HAP-1 (cell line): ENCODE measurements at places on chromosomes 3 and 15.

DNA sequence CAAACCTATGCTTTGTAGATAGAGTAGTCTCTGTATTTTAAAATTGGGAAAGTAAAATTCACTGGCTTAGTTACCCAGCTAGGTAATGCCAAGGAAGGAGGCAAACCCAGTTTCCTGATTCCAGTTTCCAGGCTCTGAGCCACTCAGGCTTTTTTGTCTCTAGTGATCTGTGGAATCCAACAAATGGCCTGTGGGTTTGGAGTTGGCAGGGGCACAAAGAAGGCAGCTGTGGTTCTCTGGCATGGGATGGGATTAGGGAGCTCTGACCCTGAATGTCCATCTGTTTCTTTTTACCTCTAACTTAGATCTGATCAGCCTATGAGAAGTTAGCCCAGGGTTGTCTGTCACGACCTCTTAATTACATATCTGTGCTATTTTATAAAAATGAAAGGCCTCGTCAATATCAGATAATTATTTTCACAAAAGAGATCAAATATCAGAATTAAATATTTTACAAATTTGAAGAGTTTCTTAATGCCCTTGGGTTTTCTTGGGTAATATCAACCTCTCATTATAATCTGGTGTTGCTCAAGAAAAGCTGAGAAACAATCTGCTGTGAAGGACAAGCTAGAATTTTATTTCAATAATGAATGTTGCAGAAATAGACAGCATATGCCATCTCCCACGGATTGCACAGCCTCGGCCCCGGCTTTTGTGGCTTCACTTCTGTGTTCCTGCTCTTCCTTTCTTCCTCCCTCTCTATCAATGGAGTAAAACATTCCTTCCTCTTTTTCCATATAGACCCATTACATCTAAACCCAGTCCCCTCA, 63.7 kb upstream of the DAZL start:
- no peak for DNase-seq

DNA sequence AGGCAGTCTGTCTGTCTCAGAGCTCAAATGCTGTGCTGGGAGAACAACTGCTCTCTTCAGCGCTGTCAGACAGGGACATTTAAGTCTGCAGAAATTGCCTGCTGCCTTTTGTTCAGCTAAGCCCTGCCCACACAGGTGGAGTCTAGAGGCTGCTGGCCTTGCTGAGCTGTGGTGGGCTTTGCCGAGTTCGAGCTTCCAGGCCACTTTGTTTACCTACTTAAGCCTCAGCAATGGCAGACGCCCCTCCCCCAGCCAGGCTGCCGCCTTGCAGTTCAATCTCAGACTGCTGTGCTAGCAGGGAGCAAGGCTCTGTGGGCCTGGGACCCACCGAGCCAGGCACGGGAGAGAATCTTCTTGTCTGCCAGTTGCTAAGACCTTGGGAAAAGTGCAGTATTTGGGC, 25.0 kb upstream of the RPP14 start:
- DNase-seq: peak; percentile 13

- no peak for DNase-seq
These were observed 16.6 kb upstream of the TTBK2 start for GRCh38 chr15:42937143-42937542.

- no peak for DNase-seq
These were observed 414.4 kb upstream of the ALCAM start for GRCh38 chr3:104952146-104952972.

DNA sequence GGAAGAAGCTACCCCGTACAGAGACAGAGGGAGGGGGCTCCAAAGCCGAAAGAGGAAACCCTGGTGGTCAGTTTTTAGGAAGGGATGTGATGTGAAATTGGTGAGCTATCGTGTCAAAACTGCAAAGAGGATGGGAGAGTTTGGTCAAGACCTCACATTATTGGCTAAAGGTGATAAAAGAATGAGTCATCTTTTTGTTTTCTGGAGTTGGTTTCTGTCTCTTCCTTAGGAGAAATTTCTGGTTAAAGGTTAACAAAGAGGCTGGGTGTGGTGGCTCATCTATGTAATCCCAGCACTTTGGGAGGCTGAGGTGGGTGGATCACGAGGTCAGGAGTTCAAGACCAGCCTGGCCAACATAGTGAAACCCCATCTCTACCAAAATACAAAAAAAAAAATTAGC, 217.8 kb upstream of the CBLB start:
- no peak for DNase-seq

- DNase-seq: no peak
These were observed 2.6 kb downstream of the BHLHE40 start for GRCh38 chr3:4981665-4982494.

DNA sequence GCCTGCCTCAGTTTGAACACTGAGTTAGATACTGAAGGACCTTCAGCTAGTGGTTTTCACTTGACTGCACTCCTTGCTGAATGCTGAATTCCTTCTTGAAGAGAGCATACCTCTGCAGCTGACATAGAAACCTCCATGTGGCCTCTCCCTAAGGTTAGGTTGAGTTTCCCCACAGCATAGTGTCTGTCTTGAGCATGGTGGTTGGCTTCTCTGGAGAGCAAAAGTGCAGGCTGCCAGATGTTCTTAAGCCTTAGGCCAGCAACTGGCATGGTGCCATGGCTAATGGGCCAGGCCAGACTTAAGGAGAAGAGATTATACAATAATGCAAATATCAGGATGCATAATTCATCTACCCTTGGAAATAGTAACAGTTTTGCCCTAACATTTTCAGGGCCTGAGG, 545.6 kb upstream of the ZNF385D start:
- DNase-seq: no peak

- DNase-seq: no peak
These were observed 542 bp downstream of the GABRA5 start for GRCh38 chr15:26867200-26868007.

GRCh38 chr15:30650012-30650929, 24.3 kb downstream of the ARHGAP11B start:
- DNase-seq: no peak

DNA sequence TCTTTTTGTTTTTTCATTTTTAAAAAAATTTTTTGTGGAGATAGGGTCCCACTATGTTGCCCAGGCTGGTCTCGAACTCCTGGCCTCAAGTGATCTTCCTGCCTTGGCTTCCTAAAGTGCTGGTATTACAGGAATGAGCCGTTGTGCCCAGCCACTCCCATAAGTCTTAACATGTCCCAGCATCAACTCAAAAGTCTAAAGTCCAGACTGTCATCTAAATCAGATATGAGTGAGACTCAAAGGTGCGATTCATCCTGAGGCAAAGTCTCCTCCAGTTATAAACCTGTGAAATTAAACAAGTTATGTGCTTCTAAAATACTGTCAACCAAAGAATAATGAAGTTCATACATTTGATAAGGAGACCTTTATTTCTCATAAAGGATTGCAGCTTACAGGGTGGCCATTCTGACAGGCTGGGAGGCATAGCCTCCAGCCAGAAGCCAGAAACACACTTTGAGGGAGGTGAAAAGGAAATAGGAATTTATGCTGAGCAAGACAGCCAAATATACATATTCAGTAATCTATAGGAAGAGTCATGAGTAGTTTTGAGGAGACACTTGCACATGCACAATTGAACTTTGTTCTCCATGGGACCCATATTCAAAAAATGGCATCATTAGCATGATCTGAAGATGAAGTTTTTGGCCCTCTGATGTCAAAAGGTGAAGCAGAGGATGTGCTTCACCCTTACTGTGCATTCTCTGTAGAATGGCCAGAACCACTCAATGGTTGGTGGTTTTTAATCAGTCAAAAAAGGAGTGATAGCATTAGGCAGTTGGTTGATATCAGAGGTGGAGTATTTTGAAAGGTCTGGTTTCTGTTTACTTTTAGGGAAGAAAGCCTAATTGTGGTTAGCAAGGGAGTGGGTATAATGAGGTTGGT, 11.0 kb upstream of the ZNF662 start:
- DNase-seq: no peak

DNA sequence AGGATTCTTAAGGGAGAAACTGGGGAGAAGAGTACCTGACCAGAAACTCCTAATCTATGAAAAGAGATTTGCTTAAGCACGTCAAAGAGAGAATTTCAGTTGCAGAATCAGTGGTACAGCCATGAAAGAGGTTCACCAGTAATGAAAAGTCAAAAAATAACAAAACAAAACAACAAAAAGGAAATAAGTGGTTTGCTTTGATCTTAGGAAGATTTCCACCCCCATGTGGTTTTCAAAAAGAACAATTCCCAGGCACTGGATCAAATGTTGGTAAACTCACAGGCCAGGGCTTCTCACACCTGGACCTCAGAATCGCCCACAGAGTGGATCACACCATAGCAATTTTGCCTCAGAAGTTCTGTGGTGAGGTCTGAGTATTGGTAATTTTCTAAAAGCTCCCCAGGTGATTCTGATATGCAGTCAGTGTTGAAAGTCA, 67.5 kb downstream of the TMEM39A start:
- no peak for DNase-seq

DNA sequence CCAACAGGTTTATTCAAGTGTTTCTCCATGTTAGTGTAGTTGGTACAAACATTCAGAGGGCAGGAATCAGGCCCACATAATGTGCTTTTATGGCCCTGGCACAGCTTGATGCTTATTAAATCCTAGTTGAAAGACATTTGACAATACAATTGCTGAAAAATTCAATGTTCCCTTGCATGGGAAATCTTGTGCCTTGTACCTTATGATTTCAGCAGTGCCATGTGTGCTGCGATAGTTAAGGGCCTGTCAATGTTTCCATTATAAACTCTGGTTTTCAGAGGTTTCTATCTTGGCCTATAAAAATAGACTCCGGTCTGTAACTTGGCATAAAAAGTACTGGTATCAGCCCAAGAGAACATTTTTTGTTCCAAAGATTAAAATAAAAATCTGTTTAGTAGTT, 207.2 kb downstream of the TBC1D5 start:
- no peak for DNase-seq

DNA sequence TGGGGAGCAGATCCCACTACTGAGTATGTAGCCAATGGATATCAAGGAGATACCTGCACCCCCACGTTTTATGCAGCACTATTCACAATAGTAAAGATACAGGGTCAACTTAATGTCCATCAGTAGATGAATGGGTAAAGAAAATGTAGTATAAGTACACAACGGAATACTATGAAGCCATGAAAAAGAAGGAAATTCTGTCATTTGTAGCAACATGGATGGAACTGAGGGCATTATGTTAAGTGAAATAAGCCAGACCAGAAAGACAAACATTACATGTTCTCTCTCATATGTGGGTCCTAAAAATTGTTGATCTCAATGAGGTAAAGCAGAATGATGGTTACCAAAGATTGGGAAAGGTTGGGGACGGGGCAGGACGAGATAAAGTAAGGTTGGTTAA, 14.6 kb downstream of the PP2D1 start:
- DNase-seq: no peak

DNA sequence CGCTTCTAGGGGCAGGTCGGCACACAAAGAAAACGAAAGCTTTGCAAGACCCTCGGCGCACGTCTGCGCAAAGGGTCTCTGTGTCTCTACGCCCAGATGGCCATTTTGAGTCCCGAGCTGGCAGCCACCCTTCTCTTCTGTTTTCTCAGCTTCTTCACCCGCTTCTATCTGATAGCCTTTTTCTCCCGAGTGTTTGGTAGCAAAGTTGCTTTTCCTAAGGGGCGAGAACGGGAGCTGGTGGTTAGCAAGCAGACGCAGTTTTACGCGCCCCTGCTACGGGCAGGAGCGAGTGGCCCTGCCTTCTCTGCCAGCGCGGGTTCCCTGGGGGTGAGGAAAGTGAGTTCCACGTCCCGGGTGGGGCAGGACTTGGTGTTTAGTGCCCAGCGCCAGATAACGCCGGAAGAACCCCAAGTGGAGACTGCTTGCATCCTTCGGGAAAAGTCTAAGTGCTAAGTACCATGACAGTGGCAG, 2.9 kb upstream of the MKRN2 start:
- peak; percentile 50 for DNase-seq
